ENCODE measurements at places on chromosomes 5 and 9. TPM values are rescaled to one million over a fixed set of nuclear protein-coding genes. Genes with fewer than 3 reads are reported as not detected.
A peak's percentile ranks its signal among the peaks of the same experiment; 100 is the strongest.

Gene MAN2A1
- 22.3 TPM for total RNA-seq

- DNase-seq: no peak
These were observed 20.2 kb downstream of the EEIG1 start for GRCh38 chr9:127960410-127961154.

Gene OBP2B
- total RNA-seq: not detected

DNA sequence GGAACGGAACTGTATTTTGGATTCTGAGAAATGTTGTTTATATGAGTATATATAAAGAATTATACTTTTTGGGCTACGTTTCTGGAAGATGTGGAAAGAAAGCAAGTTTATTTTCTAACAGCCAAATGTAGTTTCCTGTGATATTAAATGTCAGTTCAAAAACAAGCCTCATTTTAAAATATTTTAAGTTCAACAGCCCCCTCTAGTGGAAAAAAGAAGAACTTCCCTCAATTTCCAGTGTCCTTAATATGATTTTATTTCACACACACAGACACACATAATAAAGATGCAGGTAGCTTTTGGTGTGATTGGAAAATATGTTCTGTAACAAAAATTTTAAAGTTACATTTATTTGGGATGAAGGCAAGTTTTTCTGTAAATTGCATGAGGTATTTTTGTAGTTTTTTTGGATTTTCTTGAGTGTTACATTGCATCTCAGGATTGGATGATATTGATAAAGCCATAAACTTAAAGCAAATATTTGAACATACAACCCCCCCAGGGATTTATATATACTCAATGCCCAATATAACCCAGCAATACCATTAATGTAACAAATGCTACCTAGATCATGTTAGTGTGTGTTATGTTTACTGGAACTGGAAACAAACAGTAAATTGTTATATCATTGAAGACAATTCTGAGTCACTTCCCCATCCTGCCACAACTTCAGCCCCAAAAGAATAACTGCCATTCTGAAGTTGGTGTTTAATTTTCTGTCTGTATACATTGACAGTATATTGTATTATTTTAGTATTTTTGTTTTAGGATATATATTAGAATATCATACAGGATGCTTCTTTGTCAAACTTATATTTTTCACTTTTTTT, 54.0 kb downstream of the CCDC171 start:
- no peak for DNase-seq

GRCh38 chr5:15575666-15576065, 75.7 kb downstream of the FBXL7 start:
- no peak for DNase-seq

Gene GZMA
- 1.4 TPM for total RNA-seq

DNA sequence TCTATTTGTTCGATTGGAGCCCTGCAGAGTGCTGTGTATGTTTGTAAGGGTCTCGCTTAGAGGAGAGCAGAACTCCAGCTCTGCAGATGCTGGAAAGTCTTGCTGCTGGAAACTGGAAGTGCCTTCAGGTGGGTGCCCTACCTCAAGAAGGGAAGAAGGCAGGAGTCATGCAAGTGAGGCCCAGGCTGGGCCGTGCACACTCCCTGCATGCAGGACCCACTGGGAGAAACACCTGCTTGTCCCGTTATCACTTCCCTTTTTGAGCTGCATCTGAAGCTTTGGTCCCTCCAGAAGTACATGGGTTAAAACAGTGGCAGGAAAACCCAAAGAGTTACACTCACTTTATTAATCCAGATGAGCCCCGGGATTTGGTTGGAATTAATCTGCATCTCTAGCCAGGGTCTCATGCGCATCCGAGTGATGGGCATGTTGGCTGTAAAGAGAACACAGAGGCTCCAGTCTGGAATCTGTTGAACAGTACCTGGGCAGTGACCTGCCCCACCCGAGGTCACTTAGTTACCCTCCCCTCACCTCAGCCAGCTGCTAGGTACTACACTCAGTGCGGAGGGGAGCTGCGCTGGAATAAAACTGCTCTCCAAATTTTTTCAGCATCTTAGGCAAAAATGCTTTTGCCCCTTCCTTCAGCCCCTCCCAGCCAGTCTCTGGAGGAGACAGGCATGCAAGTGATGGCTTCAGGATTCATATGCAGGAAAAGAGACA, 1.4 kb downstream of the IRF1 start:
- DNase-seq: peak; percentile 90

DNA sequence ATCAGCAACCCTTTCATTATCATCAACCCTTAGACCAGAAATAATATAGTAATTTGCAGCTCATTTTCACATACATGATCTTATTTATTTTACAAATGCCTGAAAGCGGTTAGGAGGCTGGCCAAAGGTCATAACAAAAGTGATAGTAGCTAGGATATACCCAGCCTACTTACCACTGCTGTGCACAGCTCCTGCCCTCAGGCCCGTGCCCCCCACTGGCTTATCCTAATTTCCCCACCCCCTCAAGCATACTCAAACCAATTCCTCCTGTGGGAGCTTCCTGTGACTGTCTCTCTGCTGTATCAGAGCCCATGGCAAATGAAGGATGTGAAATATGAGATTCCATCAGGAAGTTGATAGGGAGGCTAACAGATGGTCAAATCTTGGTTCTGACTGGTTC, 14.8 kb downstream of the FAM219A start:
- DNase-seq: no peak

Gene SPATA31A3
- total RNA-seq: not detected

DNA sequence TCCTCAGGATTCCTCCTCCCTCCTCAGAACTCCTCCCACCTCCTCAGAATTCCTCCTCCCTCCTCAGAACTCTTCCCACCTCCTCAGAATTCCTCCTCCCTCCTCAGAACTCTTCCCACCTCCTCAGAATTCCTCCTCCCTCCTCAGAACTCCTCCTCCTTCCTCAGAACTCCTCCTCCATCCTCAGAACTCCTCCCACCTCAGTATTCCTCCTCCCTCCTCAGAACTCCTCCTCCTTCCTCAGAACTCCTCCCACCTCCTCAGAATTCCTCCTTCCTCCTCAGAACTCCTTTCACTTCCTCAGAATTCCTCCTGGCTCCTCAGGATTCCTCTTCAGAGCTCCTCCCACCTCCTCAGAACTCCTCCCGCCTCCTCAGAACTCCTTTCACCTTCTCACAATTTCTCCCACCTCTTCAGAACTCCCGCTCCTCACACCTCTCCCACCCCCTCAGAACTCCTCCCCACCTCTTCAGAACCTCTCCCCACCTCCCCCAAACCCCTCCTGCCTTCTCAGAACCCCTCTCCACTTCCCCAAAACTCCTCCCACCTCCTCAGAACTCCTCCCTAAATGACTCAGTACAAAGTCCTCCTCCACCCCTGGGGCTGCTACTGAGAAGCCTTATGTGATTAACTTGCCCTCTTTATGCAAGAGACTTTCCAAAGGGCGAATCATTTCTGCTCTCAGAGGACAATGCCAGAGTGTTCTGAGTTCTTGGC, 23.2 kb downstream of the SLC46A2 start:
- DNase-seq: no peak

DNA sequence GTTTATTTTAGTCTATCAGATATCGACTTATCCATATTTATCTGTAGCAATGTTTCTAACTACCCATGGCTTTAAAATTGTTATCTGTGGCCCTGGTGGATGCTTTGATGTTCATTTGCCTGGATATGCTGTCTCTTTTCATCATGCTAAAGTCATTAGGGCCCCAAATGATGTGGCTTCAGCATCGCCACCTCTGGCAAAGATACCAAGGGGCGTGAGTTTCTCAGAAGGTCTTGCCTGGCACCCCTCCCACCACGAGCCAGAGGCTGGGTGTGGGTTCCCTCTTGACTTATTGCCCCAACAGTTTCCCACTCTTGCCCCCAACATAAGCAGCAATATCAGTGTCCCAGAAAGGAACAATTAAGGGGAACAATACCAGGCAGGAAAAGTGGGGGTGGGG, 5.4 kb downstream of the ROPN1L start:
- no peak for DNase-seq

DNA sequence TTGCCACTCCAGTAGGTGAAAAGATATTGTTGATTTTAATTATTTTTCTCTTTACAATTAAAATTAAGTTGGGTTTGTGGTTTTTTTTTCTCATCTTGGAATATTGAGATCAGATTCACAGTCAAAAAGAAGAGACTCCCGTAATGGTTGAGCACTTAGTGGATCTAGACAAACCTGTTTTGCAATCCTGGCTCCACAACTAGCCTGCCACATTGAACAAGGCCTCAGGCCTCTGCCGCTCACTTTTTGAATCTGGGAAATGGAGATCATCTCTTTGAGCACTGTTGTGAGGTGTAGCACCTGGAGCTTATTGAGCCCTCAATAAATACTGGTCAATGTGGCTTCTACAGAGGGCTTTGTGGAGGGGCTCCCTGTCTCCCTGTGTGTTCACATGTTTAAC, 37.1 kb upstream of the RARS1 start:
- no peak for DNase-seq

Gene PRELID1
- total RNA-seq: 89.3 TPM

Gene C5orf63
- 0.98 TPM for total RNA-seq

DNA sequence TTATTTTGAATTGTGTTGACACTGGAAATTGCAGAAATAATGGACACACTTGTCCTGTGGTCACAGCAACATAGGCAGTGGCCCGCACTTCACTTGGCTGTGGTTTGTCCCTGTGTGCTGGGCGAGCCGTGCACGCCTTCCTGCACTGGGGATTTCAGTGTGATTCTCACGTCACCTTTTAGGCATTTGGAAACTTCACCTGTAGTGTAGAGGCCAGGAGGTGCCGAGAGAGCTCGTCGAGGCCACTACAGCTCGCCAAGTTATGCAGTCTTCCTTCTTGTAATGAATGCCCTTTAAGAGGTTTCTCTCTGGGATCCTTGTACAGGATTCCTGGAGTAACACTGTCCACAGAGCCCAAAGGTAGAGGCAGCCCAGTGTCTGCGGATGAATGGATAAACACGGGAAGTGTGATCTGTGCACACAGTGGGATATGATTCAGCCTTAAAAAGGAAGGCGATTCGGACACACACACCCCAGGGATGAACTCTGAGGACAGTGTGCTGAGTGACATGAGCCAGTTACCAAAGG, 14.7 kb downstream of the TRAF2 start:
- DNase-seq: no peak

DNA sequence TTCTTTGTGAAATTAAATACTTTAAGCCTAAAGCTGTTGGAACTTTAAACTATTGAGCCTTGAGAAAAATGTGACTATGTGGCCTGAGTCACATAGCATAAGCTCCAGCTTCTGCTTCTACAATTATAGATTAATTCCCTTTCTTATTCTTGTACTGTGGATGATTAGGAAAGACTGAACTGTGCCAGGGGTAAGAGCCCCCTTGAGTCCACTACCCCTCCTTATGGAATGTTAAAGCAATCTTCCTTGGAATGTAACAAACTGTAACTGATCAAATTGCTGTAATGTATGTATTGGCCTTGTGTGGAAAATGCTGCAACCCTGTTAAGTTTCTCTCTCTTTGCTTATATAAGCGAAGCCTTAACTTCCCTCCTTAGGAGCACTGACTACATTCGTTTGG, 273.2 kb downstream of the FAM170A start:
- DNase-seq: no peak

DNA sequence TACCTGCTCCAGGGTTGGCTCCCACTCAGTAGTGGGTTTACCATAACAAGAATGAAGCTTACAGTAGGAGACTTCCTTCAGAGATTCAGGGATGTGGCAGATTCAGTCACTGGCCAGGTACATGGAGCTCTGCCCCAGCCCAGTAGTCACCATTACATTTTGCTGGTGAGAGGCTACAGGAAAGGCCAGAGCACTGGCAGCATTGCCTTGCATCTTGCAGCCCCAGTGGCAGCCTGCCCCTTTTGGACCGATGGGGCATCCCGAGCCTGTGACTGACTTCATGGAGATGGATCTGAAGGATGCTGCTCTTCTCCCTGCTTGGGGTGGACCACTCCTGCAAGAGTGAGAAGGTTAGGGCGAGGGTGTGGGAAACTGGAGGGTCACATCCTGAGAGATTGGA, 16.8 kb downstream of the TAS2R1 start:
- peak; percentile 87 for DNase-seq

GRCh38 chr9:111094958-111095357, 56.7 kb upstream of the LPAR1 start:
- DNase-seq: no peak

GRCh38 chr9:89871871-89872331, 267.1 kb downstream of the GADD45G start:
- no peak for DNase-seq

- peak; percentile 68 for DNase-seq
These were observed 150.2 kb downstream of the TRIM32 start for GRCh38 chr9:116837018-116837989.

GRCh38 chr5:139418793-139419192, 14.9 kb upstream of the SPATA24 start:
- no peak for DNase-seq

Gene ACTBL2
- not detected for total RNA-seq

DNA sequence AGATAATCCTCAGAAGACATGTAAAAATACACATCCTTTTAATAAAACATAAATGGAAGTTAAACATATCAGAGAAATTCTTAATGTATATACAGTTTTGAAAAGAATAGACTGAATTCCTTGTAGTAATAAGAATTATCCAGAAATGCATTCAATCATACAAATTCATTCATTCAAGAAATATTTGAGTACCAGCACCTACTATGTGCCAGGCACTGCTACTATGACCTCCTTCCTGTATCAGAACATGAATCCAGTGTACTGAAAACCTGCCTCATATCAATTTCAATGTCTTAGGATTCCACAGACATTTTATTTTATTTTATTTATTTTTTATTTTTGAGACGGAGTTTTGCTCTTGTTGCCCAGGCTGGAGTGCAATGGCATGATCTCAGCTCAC, 13.3 kb downstream of the PRKAA1 start:
- no peak for DNase-seq

GRCh38 chr5:74282490-74282889, 358.0 kb downstream of the ENC1 start:
- DNase-seq: peak; percentile 39

DNA sequence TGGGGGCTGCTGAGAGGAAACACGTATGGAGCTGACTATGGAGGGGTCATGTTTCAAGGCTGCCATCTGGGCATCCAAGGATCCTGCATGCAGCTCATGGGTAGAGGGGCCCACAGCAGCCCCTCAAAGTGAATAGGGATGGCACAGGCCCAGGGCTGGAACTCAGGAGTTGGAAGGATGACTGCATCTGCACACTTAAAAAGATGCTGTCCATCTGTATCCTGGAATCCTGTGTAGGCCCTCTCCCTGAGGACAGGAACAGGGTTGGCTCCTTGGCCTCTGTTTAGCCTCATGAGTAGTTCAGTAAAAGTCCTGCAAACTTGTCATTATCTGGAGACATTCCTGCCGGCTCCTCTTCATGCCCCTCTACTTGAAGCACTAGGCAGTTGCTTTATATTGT, 4.0 kb downstream of the BNIP1 start:
- DNase-seq: no peak

Gene ZNF618
- total RNA-seq: 2.3 TPM

- DNase-seq: no peak
These were observed 148.2 kb upstream of the CDKN2B start for GRCh38 chr9:22157276-22157675.

Measured in esophagus muscularis mucosa (tissue), 4 donors.